ENCODE measurements at places on chromosomes 1 and 21.

GRCh38 chr1:67908250-67908936, 75.1 kb upstream of the GNG12 start:
- DNase-seq: no peak

GRCh38 chr1:34108711-34109110, 56.3 kb downstream of the CSMD2 start:
- no peak for DNase-seq

GRCh38 chr1:15347182-15347581, 62.5 kb upstream of the EFHD2 start:
- no peak for DNase-seq

DNA sequence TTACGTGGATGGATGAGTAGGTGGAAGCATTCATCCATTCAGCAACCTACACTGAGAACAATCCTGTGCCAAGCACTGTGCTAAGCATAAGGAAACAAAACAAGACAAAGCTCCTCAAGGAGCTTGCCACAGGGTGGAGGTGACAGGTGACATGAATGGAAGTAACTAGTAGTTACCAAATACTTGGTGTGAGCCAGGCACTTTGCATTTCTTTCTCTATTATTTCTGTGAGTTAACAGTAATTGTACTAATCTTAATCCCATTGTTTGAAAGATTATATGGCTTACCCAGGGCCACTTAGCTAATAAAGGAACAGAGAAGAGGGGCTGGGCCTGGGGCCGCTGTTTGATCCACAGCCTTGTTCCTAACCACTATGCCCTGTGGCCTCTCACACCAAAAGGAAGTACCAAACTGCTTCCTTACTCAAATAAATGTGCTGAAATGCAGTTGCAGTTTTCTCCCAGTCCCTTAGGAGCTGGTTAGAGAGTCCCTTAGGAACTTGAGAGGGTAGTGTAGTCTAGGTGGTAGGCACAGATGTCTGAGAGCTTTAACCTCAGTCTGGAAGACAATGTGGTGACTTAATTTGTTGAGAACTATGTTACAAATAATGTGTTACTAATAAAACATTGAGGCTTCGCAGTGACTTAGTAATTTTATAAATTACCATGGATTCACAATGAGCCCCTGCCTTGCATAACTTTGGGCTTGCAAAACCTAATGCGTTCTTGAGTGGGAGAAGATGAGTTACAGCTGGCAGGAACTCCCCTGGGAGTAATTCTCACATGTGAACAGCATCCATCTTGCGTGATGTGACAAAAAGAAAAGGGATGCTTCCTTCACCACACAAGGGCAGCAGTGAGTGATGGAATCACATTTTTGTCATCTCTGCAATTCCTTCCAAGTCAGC, 69.8 kb downstream of the MPZL1 start:
- no peak for DNase-seq

- DNase-seq: no peak
These were observed 65.1 kb upstream of the JUN start for GRCh38 chr1:58848818-58849411.

- DNase-seq: no peak
These were observed 178.8 kb downstream of the NR5A2 start for GRCh38 chr1:200206340-200206739.

- DNase-seq: no peak
These were observed 497 bp upstream of the FUCA1 start for GRCh38 chr1:23868557-23869016.

DNA sequence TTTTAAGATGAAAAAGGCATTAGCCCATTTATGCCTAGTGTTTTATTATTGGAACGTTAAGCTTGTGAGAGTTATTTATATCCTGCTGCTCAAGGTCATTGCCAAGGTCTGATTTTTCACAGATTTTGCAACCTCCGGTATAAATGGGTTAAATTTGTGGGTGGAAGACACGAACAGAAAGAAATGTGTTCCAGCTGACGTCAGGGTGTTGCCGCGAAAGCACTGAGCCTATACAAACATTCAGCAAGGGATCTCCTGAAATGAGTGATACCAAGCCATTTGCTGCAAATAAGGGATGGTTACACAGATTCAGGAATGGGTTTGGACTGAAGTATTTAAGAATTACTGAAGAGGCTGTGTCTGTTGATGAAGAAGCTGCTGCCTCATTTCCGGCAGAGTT, 32.2 kb downstream of the TMED5 start:
- DNase-seq: no peak

- DNase-seq: no peak
These were observed 20.3 kb upstream of the TNFRSF1B start for GRCh38 chr1:12146343-12147112.

GRCh38 chr1:78591971-78592370, 28.3 kb upstream of the IFI44L start:
- DNase-seq: no peak

GRCh38 chr1:92874987-92875386, 43.1 kb downstream of the RPL5 start:
- no peak for DNase-seq

GRCh38 chr1:1847061-1847850, 43.6 kb downstream of the GNB1 start:
- DNase-seq: no peak

GRCh38 chr1:174556392-174556791, 108.6 kb downstream of the GPR52 start:
- DNase-seq: no peak

- no peak for DNase-seq
These were observed 12.4 kb downstream of the TRIM62 start for GRCh38 chr1:33169290-33170055.

GRCh38 chr1:2351723-2352122, 39.6 kb downstream of the MORN1 start:
- DNase-seq: no peak

DNA sequence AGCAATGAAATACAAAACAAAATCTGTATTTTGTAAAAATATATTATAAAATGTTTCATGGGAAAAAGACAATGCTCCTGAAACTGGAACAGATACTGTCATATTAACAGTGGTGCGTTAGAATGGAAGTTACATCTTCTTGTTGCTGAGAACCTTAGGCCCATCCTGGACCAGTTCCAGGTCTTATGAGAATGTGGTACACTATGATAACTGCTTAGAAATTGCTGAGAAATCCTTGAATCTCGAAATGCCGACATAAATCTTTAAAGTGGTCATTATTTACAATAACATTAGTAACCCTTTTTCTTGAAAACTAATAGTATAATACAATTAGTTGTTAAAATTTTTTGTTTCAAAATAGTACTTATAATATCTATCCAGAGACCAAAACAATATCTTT, 747.9 kb upstream of the NCAM2 start:
- DNase-seq: no peak

GRCh38 chr1:119962296-119962968, 66.1 kb upstream of the ADAM30 start:
- DNase-seq: no peak

DNA sequence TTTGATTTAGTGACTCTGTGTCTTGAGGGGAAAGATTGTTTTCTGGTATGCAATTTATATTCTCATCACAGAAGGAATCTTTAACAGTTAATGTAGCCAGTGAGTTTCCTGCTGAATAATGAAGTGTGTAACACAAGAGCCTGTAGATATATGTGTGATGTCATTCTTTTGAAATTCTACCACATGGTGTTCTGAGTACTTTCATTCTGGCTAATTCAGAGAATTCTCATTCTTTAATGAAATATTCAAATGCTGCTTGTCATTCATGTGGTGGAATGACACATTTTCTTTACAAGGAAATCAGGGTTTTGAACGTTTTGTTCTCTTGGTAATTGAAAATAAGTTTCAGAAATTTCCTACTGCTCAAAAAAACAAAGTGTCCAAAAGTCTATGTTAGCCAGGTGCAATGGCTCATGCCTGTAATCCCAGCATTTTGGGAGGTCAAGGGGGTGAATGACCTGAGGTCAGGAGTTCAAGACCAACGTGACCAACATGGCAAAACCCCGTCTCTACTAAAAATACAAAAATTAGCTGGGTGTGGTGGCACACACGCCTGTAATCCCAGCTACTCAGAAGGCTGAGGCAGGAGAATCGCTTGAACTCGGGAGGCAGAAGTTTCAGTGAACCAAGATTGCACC, 79.6 kb downstream of the MAP3K21 start:
- no peak for DNase-seq

All from naive thymus-derived CD8-positive, alpha-beta T cell (primary cell).